Stimulated activated CD8-positive, alpha-beta memory T cell treated with anti-CD3 and anti-CD28 coated beads, Interleukin-15, amount 100 ng/mL, for 48 hours (primary cell): ENCODE measurements at places on chromosomes 5 and 9.

GRCh38 chr5:118193194-118193905, 795.0 kb downstream of the DTWD2 start:
- no peak for DNase-seq

DNA sequence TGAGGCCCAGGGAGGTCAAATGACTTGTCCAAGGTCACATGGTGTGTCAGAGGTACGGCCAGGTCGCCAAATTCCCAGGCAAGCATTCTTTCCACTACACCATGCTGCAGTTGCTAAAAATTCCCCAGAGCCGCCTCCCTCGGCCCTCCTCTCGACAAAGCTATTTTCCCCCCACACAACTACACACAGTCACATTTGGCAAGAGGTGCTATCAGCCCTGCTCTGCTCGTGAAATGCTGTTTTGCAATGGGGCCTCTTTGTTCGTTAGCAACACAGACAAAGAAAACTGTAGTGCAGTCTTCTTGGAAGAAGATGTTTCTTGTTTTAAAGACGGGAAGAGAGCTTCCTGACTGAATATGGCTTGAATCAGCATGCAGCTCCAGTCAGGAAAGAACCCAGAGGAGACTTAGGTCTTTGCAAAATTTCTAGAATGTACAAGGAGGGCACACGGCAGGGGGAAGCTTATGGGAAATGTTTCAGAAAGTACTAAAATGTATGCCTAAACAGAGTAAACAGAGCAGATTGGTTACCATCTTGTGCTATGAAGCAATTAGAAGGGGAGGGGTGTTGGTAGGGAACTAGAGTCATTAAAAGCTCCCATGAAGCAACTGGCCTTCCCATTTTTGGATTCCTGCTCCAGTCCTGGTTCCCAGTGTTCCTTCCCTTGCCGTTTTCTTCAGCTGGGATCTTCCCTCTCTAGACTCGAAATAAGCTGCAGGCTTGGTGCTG, 14.2 kb downstream of the SLIT3 start:
- DNase-seq, result no peak

- DNase-seq, result no peak
Measured at GRCh38 chr5:32583582-32584232, 1.6 kb upstream of the SUB1 start.

DNA sequence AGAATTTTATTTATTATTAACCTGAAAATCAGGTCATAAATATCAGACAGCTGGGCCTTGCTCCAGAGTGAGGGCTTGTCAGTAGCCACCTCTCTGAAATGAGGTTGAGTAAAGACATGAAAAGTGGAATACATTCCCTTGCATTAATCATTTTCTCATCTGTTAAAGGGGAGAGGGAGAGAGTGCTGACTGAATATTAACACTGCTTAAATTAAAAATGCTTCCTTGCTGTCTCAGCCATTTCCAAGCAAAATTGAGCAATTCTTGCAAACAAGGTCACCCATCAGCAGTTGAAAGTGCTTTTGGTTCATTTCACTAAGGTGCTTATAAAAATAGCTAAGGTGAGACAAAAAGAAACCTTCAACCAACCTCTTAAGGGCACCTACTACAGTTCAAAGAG, 102.8 kb downstream of the CMYA5 start:
- DNase-seq, result no peak

GRCh38 chr9:35237311-35237710, 75.5 kb downstream of the UNC13B start:
- no peak for DNase-seq

GRCh38 chr9:36772449-36773403, 200.0 kb downstream of the MELK start:
- no peak for DNase-seq

DNA sequence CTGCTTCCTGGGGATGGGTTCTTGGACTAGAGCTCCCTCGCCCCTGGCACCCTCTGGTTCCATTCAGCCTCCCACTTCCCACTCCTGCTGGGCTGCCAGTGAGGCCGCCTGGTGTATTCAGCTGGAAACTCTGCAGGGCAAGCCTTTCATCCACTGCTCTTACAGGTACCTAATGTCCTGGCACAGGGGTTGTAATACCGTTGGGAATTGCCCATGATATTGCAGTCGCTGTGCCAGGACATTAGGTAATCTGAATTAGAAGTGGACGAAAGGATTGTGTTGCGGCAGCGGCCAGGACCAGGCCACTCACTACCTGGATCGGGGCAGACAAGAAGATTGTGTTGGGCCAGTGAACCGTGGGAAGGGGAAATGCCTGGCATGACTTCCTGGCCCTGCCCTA, 13.1 kb downstream of the TMOD1 start:
- DNase-seq, result no peak

DNA sequence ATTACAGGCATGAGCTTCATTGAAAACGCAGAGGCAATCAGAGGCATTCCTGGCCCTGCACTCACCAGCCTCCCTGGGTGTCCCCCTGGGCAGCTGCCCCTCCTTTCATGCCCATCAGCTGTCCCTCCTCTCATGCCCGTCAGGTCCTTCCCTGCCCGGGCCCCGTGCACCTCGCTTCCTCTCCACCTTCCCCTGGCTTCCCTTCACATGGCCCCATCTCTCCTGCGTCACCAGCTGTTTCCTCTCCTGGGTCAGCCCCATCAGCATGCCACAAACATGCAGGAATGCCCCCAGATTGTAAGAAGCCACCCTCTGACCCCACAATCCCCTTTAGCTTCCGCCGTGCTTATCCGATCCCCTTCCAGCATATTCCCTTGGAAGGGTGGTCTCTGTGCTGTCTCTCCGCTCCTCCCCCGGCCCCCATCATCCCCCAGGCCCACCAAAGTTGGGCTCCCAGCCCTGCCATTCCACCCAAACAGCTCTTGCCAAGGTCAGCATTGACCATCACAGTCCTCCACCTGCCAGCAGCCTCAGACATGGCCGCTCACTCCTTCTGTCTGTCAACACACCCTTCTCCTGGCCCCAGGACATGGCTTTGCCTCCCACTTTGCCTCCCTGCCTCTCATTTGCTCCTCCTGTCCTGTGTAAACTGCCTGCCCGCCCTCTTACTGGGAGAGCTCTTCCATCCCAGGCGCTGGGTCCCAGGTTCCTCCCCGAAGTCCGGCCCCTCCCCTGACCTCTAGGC, 98.6 kb upstream of the IER5L start:
- no peak for DNase-seq

DNA sequence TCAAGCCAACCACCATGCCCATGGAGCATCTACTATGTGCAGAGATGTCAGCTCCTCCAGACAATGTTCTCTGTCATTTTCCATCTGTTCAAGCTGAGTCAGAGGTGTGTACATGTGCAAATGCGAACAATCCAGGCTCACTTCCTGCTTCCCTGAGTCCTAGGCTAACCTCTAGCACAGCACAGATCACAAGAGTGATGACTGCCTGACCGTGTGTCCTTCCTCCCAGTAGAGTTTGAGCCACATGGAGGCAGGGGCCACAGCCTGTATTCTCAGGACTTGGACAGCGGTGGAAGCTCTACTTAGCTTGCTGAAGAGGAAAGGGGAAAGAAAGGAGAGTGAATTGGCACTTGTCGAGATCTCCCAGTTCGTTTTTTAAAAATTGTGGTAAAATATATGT, 87.2 kb downstream of the KCNIP1 start:
- no peak for DNase-seq

DNA sequence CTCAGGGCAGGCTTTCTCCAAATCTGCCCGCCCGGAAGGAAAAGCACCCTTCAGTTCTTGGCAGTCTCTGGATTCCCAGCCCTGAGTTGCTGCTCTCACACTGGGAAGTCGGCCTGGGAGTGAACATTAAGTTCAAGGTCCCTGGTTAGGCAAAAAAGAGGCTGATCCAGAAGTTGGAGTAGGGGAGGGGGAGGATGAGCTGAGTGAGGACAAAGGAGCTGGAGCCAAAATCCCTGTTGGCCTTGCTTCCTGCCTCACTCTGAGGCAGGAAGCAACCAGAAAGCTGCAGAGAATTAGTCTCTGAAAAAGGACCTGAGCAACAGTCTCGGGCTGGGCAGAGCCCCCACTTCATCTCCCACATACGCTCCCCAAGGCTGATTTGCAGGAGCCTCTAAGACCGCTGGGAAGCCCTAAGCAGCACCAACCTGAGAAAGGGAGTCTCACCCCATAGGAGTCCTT, 15.0 kb upstream of the RPS14 start:
- no peak for DNase-seq
